Bronchial epithelial cell (primary cell): ENCODE measurements at places on chromosomes 7 and 10. TPM values are rescaled to one million over a fixed set of nuclear protein-coding genes. Genes with fewer than 3 reads are reported as not detected.

Gene WDR86
- total RNA-seq = 0.13 and 0.79 TPM in 2 replicates

Gene CFAP69
- 0.53 and 2.3 TPM in 2 replicates for total RNA-seq

Gene NRAP
- total RNA-seq = not detected in 2 replicates

Gene PTPRN2
- 1.1 and 2.8 TPM in 2 replicates for total RNA-seq

Gene SEMA3D
- 0.79 and 1.2 TPM in 2 replicates for total RNA-seq

Gene SPACDR
- 0.38 and 0.53 TPM in 2 replicates for total RNA-seq

Gene ABCB4
- total RNA-seq = not detected in 2 replicates

Gene MLXIPL
- under 0.01 TPM in 1 of 2 replicates, not detected in the other for total RNA-seq

Gene ERVW-1
- not detected in 2 replicates for total RNA-seq

Gene TIMM23B
- 20.6 and 21.1 TPM in 2 replicates for total RNA-seq
